ENCODE measurements at places on chromosomes 7 and 10.

DNA sequence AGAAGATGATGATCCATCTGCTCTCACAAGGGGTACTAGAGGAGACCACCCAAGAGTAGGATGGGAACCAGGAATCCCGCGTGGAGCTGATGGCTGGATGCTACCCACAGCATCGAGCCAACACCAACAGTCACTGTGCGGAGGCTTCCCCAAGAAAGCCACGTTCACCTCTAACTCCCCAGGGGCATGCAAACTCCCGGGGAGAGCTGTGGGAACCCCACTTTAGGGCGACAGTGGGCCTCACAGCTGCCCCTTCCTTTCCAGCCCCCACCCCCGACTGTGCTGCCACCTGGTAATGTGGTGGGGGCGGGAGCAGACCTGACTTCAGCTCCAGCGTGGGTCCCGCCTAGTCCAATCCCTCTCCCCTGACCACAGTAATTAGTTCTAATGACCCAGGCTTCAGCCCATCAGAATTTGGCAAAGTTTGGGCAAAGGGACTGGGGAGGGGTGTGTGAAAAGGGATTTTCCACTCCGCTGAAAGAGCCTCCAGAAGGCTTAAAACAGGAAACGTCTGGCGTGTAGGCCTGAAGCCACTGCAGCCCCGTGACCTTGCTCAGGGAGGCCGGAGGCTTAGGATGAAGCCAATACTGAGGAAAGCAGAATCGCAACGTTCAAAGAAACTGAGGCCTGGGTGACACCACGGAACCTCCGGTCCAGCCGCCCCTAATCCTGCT is 20.3 kb downstream of the ASB13 start:
- no peak for DNase-seq

GRCh38 chr10:75924309-75924902 is 493.0 kb downstream of the LRMDA start:
- no peak for DNase-seq

DNA sequence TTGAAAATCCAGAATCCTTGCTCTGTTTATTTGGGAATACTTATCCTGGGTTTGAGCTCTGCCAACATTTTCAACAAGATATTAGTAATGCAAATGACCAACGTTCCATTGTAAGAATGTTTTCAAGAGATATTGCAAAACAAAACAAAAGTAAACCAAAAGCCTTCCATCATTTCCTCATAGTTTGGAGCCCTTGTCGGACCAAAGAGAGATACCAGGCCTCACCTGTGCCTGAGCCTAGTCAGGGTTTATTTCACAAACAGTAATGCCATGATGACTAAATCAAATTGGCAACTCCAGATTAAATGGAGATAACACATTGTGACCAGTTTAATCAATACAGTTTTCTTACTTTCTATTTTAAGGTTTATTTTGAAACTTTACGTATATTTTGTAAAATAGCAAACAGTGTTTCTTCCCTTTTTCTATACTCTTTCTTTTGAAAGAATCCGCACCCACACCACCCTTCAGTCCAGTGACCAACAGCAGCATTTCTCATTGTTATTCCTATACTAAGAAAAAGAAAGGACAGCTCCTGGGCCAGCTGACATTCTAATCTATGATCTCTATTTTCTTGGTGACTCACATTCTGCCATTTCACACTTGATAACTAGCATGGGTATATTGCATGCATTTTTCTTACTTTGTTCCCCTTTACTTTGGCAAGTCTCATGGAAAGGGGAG is 168.5 kb upstream of the MEOX2 start:
- DNase-seq: no peak

- DNase-seq: no peak
Observed at GRCh38 chr7:83550100-83550499, 98.8 kb downstream of the SEMA3E start.

DNA sequence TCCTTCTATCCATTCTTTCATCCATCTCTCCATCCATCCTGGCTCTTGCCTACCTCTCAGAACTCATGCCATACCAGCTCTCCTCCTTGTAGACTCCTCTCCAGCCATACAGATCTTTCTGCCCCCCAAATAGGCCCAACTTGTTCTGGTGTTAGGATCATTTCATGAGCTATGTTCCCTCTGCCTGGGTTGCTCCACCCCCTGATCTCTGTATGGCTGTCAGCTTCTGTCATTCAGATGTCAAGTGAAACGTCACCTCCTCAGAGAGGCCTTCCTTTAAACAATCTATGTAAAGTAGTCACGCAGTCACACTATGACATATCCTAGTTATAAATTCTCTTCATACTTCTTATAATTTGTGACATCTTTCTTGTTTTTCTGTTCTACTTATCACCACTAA is 42.3 kb upstream of the PNLIPRP3 start:
- no peak for DNase-seq

GRCh38 chr7:38753347-38753746 is 122.2 kb upstream of the AMPH start:
- no peak for DNase-seq

- DNase-seq: no peak
Observed at GRCh38 chr7:94313926-94314325, 80.8 kb upstream of the COL1A2 start.

DNA sequence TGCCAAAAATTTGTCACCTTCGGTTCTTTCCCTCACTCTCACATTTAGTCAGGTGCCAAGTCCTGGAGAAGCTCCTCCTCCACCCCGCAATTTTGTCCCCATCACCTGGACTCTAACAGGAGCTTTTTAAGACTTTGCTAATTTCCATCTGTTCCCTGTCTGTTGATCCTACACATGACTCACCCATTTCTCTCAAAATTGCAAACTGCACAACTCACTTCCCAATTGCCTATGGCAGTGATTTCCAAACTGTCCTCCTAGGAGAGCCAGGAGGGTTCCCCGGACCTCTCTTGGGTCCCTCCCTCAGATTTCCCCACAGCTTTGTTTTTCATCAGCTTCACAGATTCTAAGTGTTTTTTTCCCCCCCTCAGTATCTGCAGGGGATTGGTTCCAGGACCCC is 120.3 kb downstream of the WNT2 start:
- no peak for DNase-seq

GRCh38 chr7:84553711-84554110 is 359.1 kb upstream of the SEMA3A start:
- DNase-seq: no peak

DNA sequence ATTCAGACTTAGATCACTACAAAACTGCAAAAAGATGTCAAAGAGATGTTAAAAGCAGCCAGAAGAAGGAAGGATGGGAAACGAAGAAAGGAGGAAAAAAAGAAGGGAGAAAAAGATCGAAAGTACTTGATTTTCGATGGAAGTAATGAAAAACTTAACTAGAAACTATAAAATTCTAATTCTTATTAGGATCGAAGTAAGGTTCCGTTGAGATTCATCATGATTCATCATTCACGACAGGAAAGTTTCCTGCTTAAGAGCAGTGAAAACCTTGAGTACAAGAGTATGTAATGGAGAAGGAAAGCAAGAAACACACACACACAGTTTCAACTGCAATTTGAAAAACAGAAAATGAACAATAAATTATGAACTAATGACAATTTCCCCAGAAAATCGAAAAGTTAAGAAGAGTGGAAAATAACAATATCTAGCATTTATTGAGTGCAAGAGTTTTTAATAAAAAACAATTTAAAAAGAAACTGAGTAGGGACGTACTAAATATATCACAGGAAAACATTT is 1.1 kb upstream of the ING3 start:
- no peak for DNase-seq

DNA sequence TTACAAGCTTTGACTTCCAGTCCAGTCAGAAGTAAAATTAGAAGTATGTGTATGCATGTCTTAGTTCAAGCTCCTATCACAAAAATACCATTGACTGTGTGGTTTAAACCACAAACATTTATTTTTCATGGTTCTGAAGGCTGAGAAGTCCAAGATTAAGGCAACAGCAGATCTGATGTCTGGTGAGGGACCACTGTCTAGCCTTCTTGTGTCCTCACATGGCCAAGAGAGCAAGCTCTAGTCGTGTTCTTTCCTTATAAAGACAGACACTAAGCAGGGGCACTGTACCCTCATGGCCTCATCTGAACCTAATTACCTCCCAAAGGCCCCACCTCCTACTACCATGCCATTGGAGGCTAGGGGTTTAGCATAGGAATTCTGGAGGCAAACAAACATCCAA is 41.3 kb upstream of the ARL4A start:
- DNase-seq: no peak
